ENCODE measurements at places on chromosomes 7 and 10. TPM values are rescaled to one million over a fixed set of nuclear protein-coding genes. Genes with fewer than 3 reads are reported as not detected.
A peak's percentile ranks its signal among the peaks of the same experiment; 100 is the strongest.

- no peak for DNase-seq
Observed at GRCh38 chr7:116030651-116031276, at the start of gene TFEC. Gene TFEC, minus strand, starts transcription at chr7:116030763. Its CDS starts 46,322 bp downstream, at chr7:115984441.

Gene CPN1
- not detected for total RNA-seq

DNA sequence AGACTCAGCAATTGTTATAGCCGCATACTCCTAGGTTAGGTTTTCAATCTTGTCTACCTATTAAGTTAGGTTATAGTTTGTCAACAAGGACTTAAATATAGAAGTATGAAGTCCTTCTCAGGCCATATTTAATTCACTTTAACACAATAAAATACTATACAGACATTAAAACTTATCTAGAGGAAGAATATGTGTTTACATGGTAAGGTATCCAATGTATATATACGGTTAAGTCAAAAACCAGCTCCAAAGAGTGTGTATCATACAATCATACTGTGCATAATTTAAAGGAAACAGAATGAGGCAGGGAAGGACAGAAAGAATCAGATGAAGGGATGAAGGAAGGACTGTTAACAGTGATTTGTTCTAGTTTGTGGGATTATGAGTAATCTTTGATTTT lies 79.5 kb upstream of the LANCL2 start:
- no peak for DNase-seq

Gene FXYD4
- total RNA-seq: not detected

DNA sequence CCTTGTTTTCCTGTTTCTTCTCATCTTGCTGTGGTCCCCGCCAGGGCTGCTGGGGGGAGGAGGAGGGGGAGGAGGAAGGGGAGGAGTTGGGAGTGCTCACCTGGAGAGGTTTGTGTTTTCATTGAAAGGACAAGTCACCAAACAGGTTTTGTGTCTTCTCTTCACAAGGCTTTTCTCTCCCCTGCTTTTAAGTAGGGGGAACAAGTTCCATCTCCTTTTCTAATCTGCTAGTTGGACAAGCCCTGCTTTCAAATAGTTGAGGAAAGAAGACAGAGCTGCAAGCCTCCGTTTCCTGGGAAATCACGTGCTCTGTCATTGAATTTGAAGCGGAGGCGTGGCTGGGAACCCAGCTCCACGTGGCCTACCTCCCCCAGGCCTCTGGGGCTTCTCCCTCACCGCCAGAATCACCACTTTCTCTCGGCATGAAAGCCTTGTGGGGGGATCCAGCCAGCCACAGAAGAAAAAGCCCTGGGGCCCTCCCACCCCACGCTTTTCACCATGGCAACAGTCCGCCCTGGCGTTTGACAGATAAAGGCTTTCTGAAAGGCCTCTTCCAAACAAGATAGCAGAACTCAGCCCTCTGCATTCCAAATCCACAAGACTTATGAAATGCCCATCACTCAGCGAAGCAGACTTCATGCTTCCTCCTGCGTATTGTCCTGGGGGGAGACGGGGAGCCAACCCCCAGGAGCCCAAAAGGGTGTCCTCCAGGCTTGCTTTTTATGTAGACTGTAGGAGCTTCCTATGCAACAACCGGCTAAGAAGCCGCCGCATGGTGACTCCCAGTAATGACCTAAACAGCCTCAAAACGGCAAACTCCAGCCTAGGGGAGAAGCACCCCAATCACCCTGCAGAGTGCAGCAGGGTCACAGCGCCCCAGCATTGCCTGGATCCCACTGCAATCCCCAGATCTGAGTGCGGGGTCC lies 51.7 kb downstream of the PROSER2 start:
- DNase-seq: peak; percentile 59

GRCh38 chr7:27759491-27759890 lies 19.5 kb downstream of the TAX1BP1 start:
- no peak for DNase-seq

Gene GBX1
- not detected for total RNA-seq

Gene TRIM73
- total RNA-seq: 2.4 TPM

DNA sequence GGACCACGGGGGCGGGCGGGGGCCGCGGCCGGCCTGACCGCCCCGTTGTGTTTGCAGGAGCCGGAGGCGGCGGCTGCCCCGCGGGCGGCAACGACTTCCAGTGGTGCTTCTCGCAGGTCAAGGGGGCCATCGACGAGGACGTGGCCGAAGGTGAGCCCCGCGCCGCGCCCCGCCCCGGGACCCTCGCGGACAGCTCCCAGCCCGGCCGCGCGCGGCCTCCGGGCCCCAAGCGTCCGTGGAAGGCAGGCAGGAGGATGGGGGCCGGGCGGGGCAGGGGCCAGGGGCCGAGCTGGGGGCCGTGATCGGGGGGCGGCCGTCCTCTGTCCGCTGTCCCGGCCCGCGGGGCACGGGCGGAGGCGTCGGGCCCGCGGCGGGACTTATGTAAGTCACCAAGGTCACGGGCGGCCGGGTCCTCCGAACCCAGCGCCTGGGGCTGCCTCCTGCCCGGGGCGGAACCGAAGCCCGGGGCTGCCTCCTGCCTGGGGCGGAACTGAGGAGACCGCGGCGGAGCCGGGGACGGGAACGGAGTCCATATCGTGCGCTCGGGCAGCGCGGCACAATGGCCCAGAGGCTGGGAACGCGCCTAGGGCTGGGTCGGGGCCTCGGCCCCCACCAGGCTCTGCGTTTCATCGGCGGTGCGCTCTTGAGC lies 497 bp downstream of the PPP2R2D start:
- peak; percentile 55 for DNase-seq

GRCh38 chr10:89332123-89332633 lies 4.4 kb downstream of the IFIT3 start:
- no peak for DNase-seq

- DNase-seq: no peak
Observed at GRCh38 chr10:95783741-95784140, 27.8 kb downstream of the ENTPD1 start.

Gene MORN4
- total RNA-seq: 4.1 TPM

DNA sequence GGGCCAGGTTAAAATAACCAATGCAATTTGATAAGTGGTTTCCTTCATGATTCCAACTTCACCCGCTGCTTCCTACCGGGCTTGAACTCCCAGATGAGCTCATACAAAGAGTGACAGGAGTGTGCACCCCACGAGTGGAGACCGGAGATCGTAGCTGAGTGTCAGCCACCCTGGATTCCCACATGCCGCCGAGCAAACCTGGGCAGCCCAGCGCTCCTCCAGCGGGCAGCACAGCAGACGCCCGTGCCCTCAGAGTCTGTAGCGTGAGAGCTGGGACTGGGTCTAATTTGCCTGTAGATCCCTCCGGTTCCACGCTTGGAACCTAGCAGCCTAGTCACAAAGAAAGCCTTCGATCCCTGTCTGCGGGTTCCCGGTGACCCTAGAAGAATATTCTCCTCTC lies 476.1 kb upstream of the MGMT start:
- DNase-seq: no peak

DNA sequence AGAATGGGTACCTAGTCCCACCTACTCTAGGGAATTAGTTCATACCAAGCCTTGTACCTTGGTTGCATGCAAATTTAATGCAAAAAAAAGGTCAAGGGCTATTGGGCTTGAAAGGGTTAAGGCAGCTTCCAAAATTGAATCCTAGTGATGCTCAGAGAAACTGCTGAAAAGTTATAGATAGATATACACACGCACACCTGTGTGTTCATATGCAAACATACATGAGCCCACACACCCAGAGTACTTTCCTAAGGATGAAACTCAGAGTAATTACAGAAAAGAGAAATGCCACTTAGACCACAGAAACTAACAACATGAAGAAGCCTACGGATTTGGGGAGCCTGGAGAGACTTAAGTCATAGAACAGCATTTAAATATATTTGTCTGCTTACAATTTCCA lies 1.5 kb downstream of the SLC25A13 start:
- no peak for DNase-seq

DNA sequence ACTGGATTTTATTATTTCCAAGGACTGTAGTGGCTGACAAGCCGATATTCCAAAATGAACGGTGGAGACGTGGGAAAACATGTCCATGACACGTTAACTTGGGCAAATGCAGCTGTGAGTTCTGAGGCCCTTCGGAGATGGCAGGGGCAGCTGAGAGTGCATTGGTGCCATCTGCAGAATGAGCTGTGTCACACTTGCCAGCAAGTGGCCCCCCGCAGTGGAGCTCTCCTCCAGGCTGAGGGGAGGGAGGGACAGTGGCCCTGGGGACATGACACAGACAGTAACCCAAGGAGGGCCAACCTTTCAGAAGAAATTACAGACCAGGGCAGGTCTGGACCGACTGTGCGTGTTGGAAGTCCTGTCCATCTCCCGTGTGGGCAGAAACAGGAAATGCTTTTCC lies 139.4 kb downstream of the SVIL start:
- DNase-seq: no peak

GRCh38 chr7:158536871-158537515 lies 50.6 kb downstream of the PTPRN2 start:
- DNase-seq: no peak

Gene TMEM184A
- 11.5 TPM for total RNA-seq

- no peak for DNase-seq
Observed at GRCh38 chr7:42340436-42340835, 103.4 kb upstream of the GLI3 start.

Gene C10orf53
- not detected for total RNA-seq

DNA sequence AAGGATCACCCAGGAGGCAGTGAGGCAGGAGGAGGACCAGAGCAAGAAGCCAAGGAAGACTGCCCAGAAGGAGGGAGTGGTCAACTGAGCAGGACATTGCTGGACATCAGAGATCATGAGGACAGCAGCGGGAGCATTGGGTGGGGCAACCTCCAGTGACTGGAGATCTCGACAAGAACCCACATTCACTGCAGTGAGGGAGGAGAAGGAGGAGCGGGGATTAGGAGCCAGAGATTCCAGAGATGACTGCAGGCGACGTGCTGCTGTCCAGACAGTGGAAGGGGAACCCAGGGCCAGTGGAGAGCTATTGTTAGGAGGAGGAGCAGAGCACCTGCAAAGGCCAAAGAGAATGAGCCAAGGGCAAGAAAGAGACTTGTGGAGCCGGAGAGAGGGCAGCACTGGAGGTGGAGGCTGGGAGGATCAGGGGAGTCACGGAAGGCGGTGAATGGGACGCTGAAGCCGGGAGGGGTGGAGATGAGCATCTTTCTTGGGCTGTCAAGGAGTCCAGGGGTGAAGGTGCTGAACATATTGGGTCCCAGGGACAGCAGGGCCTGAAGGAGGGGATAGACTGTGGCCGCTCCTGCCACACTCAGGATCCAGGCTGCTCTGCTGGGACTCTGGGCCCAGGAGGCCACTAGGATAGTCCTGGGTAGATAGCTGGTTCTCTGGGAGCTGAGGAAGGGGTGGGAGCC lies 140.1 kb upstream of the UNC5B start:
- DNase-seq: no peak

Gene GATA3
- 1.8 TPM for total RNA-seq

- DNase-seq: no peak
Observed at GRCh38 chr10:15325944-15326284, 45.2 kb downstream of the FAM171A1 start.

DNA sequence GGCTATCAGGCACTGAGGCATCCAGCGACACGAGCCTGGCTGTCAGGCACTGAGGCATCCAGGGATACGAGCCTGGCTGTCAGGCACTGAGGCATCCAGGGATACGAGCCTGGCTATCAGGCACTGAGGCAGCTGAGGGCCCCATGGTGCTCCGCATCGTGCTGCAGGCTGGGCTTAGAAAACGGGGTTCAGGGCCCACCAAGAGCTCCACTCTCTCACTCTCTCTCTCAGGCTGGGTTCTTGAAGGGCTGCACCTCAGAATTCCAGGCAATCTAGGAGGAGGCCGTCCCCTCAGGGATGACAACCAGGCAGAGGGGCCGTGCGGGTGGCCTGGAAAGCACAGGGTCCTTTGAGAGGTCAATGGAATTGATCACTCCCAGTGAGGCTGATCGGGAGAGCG lies 69.0 kb downstream of the CFAP46 start:
- peak; percentile 8 for DNase-seq

GRCh38 chr10:43222210-43222720 lies 44.6 kb downstream of the RASGEF1A start:
- DNase-seq: no peak

DNA sequence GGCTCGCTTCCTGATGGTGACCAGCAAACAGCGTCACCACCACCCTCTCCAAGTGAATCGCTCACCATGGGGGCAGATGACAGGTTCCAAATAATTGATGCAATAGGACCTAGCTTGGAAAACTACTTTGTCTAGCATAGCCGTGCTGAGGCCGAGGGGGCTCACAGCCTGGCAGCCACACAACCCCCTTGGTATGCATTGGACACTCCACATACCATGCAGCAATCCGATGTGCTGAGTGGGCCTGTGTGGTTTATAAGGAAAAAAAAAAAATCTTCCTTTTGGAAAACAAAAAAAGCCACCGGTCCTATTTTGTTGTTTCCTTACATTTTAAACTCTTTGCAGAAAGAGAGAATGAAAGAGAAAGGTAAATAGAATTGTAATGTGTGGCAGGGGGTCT lies 15.1 kb downstream of the GATA3 start:
- no peak for DNase-seq

Gene FGFBP3
- 1.1 TPM for total RNA-seq

Gene PGAM2
- total RNA-seq: 0.26 TPM

Gene PNLIPRP1
- total RNA-seq: 1.7 TPM
